ENCODE measurements at places on chromosomes 6 and 20.

- no peak for DNase-seq
Measured at GRCh38 chr6:150249261-150249660, 106.4 kb downstream of the PPP1R14C start.

DNA sequence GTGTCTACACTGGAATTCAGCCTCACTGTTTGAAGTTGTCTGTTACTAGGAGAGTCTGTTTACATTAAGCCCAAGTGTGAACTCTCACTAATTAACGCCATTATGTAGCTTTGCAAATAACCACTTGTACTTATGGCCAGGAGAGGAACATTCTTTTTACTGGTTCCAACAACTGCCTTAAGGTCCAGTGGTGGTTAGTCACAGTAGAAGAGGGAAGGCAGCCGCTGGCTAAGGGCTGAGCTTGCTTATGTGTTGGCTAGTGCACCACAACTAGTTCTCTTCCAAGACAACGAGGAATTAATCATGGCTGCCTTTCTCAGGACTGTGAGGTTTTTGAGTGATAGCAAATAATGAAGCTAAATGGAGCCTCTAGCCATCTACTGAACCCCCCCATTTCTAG, 14.9 kb upstream of the SLC22A23 start:
- no peak for DNase-seq

GRCh38 chr20:12171923-12172524, 254.3 kb downstream of the BTBD3 start:
- DNase-seq: no peak

- DNase-seq: no peak
Measured at GRCh38 chr6:157535340-157536222, 154.6 kb downstream of the ZDHHC14 start.

DNA sequence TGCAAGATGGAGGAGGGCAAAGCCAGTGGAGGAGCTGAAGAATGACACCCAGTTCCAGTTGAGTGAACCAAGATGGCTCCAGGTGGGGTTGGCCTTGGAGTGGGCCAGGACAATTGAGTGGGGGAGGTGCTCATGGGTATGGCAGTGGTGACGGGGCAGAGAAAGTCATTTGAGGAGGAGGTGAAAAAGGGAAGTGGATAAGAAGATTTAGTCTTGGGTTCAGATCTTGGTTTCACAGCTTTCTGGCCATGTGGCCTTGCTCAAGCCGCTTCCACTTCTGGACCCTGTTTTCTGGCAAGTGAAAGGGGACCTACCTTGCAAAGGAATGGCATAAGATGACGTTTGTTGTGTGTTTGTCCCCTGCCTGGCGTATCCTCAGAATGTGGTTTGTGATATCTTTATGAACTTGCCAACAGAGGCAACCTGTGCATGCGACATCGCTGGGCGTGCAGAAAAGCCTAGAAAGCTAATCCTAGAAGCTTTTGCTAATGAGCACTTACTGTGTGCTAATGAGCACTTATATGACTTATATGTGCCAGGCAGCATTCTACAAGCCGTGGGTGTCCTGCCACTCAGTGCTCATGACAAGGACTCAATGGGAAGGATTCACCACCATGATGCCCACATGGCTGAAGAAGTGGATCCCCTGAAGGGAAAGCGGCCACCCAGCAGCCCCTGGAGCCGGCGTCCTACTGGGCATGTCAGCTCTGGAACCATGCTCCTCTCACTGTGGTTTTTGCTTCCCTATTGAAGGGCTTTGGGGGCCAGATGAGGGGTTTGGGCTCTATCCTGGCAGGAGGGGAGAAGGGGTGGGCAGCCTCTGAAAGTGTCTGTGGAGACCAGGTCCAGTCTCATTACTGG, 23.6 kb upstream of the STX16 start:
- DNase-seq: no peak

- no peak for DNase-seq
Measured at GRCh38 chr20:47705497-47705856, 79.8 kb downstream of the SULF2 start.

GRCh38 chr6:14948586-14949245, 297.2 kb upstream of the JARID2 start:
- DNase-seq: no peak
